ENCODE measurements at places on chromosomes 6 and 20.
A peak's percentile ranks its signal among the peaks of the same experiment; 100 is the strongest.

GRCh38 chr6:158894193-158894592 lies 75.0 kb upstream of the EZR start:
- DNase-seq: peak; percentile 65

DNA sequence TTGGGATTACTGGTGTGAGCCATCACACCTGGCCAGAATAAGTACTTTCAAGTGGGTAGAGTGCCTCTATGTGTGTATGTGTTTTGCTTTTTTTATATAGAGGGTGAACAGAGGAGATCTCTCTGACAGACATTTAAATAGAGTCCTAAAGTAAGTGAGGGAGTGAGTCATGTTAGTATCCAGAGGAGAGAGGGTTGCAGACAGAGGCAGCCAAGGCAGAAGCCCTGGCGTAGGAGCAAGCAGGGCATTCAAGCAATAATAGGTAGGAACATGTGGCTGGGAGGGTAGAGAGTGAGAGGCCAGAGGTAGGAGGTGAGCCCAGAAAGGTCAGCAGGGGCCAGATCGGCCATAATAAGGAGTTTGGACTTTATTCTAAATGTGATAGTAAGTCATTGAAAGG lies 48.9 kb downstream of the PHF20 start:
- DNase-seq: no peak

DNA sequence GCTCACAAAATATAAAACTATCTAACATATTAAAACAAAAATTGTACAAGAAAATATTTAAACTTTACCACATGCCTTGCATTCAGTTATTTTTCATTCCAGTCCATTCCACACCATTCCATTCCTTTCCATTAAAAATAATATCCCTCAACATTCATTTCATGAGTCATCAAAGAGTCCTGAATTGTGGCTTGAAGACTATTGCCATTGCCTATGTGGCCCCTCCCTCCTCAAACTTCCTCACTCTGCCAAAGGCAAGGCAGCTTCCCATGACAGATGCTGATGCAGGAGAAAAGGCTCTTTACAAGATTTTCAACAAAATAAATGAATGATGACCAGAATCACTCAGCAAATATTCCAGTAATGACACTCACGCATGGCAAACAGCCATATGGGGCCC lies 31.7 kb downstream of the IL20RA start:
- no peak for DNase-seq

DNA sequence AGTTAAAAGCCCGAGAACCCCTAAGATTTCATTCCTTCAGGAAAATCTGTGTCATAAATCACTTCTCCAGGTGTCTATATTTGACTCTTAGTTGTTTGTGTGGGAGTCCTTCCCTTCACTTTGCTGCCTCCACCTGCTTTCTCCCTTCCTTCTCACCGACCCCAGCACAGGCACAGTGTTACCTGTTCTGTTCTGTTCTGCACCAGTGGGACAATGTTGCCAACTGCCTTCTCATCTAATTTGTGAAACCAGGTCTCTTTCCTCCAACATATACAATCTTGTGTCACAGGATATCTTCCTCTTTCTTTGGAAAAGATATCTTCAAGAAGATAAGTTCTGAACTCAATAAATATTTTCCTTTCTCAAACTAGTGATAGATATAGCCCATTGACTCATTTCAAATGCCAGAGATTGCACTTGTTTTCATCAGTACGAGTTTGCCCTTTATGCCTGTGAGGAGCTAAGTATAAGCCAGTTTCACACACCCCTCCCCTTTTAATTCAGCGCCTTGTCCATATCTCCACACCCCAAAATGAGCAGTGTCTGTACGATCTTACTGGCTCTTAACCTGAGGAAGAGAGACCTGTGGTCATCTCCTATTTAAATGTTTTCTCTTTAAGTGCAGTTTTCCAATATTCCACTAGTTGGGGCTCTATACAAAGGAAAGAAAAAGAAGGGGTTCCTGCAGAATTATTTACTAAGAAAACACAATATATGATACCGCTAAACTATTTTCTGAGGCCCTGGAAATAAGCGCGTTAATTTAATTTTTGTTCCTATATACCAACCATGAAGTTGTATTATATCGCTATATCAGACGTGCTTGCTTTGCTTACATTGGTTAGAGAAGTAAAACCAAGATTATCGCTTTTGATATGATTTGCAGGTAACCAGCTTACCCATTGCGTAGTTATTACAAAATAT lies 81.6 kb upstream of the PREP start:
- no peak for DNase-seq

DNA sequence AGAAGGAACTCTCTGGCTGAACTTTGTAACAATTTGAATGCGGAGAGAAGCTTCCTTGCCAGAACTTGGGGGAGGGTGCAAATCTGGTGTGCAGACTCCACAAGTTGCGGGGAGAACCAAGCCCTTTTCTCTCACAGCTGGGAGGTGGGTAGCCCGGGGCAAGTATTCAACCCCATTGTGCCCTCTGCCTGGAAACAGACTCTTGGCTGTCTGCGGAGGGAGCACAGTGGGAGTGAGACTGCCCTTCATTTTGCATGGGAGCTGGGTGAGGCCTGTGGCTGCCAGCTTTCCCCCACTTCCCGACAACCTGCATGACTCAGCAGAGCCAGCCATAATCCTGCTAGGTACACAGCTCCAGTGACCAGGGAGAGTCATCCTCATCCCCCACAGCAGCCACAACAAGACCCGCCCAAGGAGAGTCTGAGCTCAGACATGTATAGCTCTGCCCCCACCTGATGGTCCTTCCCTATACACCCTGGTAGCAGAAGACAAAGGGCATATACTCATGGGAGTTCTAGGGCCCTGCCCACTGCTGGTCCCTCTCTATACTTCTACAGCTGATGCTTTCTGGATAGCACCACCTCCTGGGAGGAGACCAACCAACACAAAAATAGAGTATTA lies 29.4 kb upstream of the TPD52L1 start:
- DNase-seq: no peak

DNA sequence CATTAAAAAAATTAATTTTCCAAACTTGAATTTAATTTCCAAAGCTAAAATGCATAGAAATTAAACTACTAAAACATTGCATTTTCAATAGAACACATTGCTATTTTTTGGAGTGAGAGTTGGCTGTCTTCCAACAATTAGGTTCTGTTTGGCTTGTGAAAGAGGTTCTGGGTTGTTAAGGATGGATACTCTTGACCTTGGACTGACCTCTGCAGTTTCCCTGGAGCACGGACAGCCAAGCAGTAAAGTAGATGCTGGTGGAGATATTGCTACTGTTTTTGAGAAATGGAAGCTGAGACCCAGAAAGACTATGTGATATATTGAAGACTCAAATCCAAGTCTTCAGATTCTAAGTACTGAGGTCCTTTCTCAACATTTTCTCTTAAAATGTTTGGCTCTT lies 95.9 kb upstream of the CHD6 start:
- DNase-seq: no peak

GRCh38 chr20:49318430-49319207 lies 40.8 kb upstream of the ZNFX1 start:
- no peak for DNase-seq

DNA sequence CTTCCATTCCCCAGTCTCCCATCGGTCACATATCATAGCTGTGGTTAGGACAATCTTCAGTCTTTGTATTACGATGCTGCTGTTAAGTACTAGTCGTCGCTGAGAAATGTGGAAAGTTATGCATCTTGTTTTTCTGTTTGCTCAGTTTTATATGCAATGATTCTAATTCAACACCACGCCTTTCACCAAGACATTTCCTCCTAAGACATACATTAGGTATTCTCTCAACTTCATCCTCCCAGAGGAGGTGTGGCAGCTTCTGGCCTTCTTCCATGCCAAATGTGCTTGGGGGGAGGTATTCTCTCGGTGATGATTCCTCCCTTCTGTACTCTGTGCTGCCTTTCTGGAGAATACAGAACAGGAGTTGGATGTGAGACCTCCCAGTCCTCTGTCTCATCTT lies 66.1 kb downstream of the B4GALT5 start:
- DNase-seq: no peak

- DNase-seq: no peak
Measured at GRCh38 chr6:157123234-157123633, 200.1 kb downstream of the TMEM242 start.

All from skeletal muscle cell (primary cell).